ENCODE measurements at places on chromosomes 7 and 10.
A peak's percentile ranks its signal among the peaks of the same experiment; 100 is the strongest.

GRCh38 chr10:99965700-99966099 lies 44.0 kb downstream of the DNMBP start:
- no peak for DNase-seq

DNA sequence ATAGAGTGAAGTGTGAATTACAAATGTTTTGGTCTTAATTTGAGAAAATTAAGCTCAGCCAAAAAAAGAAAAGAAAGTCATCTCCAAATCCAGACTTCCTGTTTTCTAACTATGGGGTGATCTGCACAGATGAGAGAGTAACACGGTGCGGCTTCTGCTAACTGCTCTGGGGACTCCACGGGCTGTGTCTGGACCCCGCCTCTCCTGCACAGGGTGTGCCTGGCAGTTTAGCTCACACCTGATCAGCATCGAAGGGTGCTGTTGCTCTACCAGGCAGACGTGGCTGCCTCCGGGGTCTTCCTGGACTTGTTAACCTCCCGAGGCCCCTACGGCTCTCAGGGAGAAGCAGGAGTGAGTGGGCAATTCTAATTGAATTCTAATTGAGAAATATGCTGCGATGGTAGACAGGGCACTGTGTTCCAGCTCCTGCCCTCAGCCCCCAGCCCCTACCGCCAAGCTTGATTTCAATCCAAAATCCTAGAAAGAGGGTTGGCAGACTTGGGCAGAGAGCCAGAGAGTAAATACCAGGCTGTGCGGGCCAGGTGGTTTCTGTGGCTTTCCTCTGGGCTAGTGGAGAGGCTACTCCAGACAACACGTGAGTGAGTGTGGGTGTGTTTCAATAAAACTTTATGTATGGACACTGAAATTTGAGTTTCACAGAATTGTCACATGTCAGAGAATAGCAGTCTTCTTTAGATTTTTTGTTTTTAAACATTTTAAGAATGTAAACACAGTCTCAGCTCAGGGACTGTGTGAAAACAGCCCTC lies 13.4 kb downstream of the SHH start:
- DNase-seq: no peak

DNA sequence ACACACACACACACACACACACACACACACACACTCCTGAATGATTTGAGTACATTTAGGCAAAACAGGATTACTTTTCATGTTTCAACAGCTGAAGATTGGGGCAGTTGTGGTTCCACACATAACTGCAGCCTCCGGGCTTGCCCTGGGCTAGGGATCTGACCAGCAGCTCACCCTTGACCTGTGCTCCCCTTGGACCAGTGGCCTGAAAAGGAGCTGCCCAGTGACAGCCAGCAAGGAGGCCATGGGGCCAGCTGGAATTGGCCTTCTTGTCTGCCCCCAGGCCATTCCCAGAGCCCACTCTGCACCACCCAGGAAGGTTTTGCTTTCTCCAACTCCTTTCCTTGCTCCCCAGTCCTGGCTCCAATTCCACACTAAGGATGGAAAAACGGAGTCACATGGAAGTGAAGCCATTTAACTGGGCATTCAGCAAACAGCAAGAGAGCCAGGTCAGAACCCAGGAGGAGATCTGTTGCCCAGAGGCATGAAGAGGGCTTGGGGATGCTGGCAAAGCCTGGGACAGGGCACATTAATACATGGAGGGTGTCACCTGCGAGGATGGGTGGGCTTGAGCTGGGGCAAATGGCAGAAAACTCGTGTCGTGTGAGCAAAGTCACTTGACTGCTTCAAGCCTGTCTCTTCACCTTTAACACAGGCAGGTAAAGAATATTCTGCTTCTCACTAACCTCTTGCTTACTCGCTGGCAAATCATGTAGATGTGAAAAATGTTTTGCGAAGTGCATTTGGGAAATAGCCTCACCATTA lies 61.5 kb upstream of the GDF10 start:
- DNase-seq: no peak

- no peak for DNase-seq
Measured at GRCh38 chr10:92493362-92493761, 80.5 kb downstream of the IDE start.

DNA sequence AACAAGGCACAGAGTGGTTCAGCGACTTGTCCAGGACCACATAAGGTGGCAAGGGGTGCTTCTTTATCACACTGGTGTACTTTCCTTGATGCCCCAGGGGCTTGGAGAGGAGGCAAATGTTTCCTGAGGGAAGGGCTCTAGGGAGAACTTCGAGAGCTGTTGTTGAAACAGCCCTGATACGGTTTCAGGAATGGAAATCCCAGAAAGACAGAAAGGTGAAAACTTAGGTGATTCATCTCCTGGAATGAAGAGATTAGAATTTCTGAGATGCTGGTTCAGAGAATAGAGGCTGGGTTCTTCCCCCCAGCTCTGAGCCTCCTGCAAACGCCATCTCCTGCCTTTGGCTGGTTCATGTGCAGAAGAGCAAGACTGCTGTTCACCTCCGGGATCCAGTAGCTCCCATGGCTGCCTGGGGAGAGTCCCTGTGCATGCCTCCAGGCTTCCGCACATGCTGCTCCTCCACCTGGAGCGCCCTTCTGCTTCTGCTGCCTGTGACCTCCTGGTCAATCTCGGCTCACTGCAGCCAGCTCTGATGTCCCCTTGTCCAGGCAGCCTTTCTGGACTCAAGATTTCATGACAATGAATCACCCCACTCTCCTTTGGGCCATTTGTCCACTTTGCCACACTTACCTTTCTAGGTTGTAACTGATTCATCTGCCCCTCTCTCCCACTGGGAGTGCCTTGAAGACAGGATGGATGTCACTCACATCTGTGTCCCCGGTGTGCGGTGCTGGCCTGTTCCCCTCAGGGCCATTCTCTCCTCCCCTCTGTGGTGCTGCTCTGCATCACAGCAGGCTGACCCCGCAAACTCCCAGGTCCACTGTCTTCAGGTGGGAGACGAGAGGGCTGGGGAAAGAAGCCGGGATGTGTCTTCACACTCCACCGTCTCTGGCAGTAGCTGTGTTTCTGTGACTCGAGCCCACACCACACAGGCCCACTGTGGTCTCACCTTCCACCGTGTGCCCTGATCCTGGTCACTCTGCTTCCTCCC lies 3.6 kb upstream of the CDH23 start:
- DNase-seq: no peak

- DNase-seq: no peak
Measured at GRCh38 chr10:6327961-6328698, 125.4 kb downstream of the PFKFB3 start.

DNA sequence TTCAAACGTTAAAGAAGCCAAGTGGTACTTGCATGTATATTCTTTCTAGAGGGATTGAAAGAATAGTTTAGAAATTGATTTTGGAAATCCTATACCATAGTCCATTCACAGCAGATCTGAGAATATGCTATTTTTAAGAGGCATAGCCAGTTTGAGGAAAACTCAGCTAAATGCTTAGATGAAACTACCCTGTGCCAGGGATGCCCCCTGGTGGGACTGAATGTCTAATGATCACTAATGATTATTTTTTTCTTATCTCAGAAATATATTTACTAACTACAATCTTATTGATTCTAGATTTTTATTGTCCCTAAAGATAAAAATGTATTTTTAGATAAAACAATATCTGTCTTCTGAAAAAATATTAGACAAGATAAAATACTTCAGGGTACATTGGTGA lies 844.9 kb upstream of the PHF14 start:
- DNase-seq: peak; percentile 56
